ENCODE measurements at places on chromosomes 4 and X.

DNA sequence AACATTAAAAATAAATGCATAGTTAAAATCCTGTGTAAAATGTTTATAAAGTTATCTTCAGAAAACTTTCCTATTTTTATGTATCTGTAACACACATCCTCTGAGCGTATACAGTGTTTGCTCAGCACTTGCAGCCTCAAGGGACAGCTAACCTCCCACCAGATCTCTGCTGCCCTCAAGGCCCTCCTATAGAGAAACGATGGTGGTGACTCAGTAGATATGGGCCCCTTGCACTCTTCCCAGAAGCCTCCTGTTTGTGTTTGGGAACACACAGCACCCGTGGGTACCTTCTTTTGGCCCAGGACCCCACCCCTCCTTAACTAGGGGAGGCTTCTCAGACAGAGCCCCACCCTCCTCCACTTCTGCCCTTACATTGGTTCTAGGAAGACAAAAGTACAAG, 26.7 kb downstream of the PJA1 start:
- DNase-seq, result no peak

GRCh38 chr4:154184238-154184637, 307.4 kb downstream of the DCHS2 start:
- no peak for DNase-seq

GRCh38 chrX:70554081-70554480, 109.4 kb downstream of the DLG3 start:
- no peak for DNase-seq

GRCh38 chr4:8685831-8686230, 93.3 kb downstream of the CPZ start:
- no peak for DNase-seq

GRCh38 chr4:15755321-15756155, 22.6 kb upstream of the CD38 start:
- DNase-seq, result no peak

Measured in NCI-H1092 (cell line).